ENCODE measurements at places on chromosomes 7 and 10.

DNA sequence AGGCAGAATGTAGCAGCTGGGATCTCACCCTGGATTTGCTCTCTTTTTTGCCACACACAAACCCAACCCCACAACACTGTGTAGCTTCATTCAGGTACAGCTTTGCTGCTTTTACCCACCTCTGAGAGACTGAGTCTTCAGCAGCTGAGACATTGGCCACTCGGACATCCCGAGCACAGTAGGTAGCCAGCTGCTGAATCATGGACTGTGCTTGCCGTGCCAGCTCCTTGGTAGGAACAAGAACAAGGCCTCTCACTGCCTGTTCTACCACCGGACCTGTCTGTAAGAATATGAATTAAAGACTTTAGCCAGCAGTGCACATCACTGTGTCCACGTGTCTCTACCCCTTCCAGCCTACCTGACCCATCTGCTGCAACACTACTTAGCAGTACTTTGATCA is 937 bp downstream of the DDX56 start:
- DNase-seq: no peak

DNA sequence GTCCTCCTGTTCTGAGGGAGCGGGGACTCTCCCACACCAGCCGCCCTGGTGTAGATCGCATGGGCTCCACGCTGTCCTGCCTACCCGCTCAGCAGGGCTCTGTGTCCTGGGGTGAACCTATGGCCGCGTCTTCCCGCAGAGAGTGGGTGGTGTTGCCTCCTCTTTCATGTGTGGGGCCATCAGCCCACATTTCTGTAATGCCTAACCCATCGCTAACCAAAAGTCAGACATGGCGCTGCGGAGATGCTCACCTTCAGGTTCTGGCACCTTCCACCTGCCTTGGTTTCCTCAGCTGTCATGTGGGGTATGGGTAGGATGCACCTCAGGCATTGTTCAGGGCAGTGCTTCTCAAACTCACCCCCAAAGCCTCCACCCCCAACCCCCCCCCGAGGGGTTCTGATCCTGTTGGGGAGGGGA is 50.5 kb upstream of the CAMK2B start:
- DNase-seq: no peak

DNA sequence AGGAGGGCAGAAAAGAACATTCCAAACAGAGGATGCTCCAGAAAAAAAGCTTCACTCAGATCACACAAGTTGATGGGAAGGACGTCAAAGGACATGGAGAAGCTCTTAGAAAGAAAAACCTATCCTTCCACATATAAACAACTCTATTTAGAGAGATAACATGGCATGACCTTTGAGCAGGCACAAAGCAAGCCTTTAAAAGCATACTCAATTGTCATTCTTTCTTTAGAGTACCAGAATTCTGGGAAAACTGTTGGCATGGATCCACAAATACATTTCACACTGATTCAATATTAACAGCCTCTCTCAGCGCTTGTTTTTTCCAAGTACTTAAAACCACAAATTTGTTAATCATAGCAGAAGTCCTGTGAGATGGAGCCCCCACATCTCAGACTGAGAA is 7.3 kb upstream of the ABLIM1 start:
- peak; percentile 41 for DNase-seq

DNA sequence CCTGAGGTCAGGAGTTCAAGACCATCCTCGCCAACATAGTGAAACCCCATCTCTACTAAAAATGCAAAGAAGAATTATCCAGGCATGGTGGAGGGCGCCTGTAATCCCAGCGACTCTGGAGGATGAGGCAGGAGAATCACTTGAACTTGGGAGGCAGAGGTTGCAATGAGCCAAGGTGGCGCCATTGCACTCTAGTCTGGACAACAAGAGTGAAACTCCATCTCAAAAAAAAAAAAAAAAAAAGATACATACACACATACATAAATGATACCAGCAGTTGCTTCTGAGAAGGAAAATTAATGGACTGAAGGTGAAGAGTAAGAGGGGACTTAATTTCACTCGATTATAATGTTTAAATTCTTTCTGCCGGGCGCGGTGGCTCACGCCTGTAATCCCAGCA is 40.2 kb upstream of the PAX2 start:
- DNase-seq: no peak

- no peak for DNase-seq
These were observed 130.0 kb downstream of the FAM53B start for GRCh38 chr10:124614003-124614659.

DNA sequence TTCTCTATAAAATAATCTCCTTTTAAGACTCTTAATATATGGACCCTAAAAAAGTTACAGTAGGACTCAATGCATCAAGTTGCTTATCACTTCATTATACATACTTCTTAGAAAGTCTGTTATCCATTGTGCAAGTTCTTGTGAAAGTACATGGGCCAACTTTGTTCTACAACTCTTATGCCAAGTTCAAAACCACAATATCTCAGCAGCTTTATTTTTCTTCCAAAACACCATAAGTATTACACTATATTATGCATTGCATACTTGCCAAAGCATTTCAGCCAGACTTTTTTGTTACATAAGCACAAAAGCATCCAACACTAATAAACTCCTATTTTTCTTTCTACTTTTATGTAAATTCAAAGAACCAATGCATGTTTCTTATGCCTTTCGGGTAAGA is 94.4 kb downstream of the AHR start:
- peak; percentile 91 for DNase-seq

DNA sequence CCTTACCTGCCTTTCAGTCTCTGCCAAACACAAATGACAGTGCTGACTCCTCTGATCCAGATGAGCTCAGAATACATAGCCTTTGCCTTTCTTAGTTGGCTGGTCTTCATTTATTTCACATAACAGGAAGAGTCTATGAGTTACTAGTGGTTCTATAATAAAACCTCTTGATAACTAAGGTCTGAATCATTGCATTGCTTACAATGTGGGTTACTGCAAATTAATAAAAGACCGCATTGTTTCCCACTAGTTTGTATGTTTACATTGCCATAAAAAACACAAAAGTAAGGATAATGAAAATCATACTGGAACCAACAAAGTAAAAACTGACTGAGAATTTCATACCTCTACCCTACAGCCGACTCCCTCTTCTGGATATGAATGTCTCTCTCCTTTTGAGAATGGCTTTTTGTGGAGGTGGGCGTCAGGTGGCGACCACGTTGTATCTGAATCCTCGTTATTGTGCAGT is 62.0 kb upstream of the AKR1E2 start:
- peak; percentile 78 for DNase-seq

DNA sequence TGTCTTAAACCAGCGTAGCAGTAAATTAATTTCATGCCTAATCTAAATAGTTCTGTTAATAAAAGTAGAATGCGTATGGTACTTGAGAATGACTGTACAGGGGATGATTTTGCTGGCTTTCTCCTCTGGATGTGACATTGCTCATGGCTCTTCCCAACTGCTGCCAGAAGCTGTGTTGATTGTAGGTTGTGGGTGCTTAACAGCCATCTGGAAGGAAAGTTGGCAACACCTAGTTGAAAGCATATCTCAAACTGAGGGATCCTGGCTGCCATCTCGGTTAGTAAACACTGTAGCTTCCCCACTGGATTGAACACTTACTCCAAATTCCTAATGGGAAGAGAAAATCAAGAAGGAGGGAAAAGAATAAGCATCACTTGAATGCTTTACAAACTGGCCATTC is 130.9 kb downstream of the NXPH1 start:
- no peak for DNase-seq

GRCh38 chr10:24652381-24652957 is 71.2 kb downstream of the ARHGAP21 start:
- DNase-seq: no peak

DNA sequence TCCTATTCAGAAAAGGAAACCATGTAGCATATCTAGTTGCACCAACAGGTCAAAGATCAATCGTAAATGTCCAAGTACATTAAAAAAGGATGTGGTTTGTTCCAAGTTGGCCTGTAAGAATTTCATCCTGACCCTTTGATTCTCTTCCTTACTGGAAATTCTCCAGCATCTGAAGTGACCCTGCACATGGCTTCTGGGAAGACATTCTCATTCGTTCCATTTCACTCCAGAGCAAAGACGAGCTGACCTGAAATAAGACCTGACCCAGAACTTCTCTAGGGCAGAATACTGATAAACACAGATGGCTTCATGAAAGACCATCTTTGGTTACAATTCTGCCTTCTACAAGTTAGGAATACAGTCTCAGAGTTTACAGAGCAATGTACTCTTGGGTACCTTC is 39.8 kb downstream of the ASB4 start:
- no peak for DNase-seq

GRCh38 chr7:124679586-124680225 is 85.9 kb downstream of the GPR37 start:
- no peak for DNase-seq

GRCh38 chr10:3452173-3452626 is 279.6 kb upstream of the PITRM1 start:
- DNase-seq: peak; percentile 98

DNA sequence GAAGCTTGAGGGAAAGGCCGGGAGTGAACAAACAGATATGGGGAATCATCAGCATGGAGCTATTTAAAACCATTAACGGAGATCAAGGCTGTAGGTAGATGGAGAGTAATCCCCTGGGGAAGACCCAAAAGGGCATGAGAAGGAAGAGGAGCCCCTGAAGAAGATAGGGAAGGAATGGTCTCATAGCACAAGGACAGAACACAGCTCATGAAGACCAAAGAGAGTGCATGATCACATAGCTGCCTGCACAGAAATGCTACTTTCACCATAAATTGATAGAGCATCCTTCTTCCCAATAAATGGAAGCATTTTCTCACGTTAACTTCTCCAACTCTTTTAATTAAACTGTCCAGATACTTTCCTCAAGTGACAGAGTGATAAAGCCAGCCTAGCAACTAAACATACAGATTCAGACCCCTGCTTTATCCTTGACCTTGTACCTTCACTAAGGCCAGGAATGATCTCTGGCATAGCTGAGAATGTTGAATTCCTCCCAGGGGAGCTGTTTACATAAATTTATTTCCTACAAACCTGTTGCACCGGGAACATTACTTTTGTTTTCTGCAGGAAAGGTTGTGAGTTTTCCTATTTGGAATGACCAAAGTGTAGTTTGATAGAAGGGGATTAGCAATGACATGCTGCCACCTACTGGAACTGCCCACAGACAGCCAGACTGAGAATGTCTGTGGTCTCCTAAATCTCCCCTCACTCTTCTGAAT is 110.8 kb upstream of the LRGUK start:
- peak; percentile 39 for DNase-seq

- DNase-seq: peak; percentile 13
These were observed 816 bp downstream of the PSMG3 start for GRCh38 chr7:1569016-1569415.

DNA sequence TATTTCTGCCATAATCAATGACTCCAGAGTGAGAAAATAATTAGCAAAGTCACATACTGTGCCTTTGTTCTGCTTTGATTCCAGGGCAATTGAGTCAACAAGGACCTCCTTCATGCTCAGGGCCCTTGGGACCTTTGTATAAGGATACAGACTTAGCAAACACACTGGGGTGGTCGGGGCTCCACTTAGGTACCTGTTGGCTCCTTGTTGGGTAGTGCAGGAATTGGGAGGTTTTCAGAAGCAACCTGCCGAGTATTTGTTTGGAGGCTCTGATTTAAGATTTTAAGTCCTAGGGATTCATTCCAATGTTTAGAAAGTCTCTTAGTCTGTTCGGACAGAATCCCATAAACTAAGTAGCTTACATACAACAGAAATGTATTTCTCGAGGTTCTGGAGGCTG is 3.0 kb downstream of the ADCK2 start:
- DNase-seq: no peak

DNA sequence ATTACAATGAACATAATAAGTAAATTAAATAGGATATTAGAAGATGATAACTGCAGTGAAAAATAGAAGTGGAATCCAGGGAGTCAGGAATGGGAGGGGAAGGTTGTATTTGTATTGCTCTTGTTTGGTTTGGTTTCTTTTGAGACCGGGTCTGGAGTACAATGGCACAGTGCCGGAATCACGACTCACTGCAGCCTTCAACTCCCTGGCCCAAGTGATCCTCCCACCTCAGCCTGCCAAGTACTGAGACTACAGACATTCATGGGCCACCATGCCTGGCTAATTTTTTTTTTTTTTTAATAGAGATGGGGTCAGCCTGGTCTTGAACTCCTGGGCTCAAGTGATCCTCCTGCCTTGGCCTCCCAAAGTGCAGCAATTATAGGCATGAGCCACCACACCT is 59.9 kb upstream of the LRRC4 start:
- no peak for DNase-seq

DNA sequence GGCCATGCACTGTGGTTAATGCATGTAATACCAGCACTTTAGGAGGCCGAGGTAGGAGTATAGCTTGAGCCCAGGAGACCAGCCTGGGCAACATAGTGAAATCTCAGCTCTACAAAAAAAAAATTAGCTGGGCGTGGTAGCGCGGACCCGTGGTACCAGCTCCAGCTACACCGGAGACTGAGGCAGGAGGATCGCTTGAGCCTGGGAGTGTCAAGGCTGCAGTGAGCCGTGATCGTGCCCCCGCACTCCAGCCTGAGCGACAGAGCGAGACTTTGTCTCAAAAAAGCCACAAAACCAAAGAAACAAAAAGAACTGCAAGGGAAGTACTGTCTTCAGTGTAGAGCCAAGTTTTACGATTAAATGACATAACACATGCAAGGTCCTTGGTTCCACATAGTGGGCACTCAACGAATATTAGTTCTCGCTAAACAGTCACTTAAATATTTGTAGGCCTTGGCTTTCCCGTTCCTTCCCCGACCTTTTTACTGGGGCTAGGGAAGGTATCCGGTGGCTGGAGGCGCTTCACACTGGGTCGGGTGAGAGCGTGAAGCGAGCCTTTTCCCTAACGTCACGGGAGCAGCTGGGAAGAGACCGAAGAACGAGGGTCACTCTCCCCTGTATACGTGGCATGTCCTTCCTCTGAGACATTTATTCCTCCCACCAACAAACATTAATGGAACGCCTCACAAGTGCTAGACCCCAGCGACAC is 993 bp upstream of the SND1 start:
- no peak for DNase-seq

- no peak for DNase-seq
These were observed 44.7 kb downstream of the GRK5 start for GRCh38 chr10:119252051-119252465.

All from fibroblast of skin of scalp (primary cell).